Erythroblast (primary cell): ENCODE measurements at places on chromosomes 1 and 21.

GRCh38 chr21:35615325-35615724 is 445.0 kb downstream of the SETD4 start:
- no peak for DNase-seq

DNA sequence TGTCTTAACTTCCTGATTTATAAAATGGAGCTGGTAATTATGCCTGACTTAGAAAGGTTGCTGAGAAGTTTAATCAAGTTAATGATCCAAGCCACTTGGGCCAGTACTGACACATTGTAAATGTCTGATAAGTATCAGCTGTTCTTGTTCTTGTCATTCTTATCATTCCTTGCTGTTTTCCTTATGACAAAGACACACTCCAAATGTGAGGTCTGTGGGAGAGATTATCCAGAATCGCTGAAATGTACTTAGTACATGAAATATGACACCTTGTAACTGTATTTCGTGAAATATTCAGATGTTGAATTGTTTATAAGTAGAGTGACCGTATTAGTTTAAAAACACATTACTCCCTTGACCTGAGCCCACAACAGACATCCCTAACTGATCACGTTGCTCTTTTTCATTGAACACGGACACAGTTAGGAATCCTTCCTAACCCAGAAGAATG is 6.1 kb downstream of the AADACL4 start:
- no peak for DNase-seq

DNA sequence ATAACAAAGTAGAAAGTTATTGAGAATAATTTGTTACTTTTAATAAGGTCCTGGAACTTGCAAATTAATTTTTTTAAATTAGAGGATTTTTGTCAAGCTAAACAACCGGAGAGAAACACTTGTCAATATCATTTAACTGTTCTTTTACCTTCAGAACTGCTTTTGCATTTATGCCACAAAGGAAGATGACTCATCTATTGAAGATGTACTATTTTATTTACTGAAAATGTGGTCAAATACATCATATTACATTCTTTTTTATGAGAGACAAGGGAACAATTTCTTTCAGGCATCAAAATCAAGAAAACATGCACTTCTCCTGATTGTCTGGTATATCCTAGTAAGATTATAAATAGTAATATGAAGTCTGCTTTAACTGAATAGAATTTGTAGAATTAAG is 558.2 kb upstream of the PRMT6 start:
- no peak for DNase-seq

- DNase-seq, result no peak
Measured at GRCh38 chr1:85438353-85438752, 26.6 kb downstream of the DDAH1 start.

DNA sequence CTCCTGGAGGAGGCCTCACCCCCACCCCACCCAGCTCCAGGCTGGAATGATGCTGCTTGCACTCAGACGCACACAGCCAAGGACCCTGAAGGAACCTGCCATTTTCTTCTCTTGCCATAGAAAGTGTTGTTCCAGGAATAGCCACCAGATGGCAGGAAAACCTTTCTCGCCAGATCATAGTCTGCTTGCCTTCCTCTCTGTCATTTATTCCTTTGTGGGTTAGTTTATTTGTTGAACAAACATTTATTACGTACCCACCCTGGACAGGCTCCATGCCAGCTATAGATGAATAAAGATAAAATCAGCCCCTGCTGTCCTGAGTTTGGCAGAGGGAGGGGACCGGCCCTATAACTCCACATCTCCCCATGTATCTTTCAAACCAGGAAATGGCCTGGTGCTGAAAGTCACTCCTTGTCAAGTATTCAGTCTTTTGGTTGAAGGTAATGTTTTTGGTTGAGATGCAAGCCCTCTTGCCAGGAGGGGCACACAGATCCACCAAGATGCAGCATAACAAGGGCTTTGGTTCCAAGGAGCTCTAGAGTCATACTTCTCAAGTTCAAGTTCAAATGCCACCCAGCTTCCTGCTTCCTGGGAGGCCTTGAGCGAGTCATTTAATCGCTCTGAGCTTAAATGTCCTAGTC is 7.0 kb upstream of the KCNC4 start:
- peak; percentile 78 for DNase-seq

DNA sequence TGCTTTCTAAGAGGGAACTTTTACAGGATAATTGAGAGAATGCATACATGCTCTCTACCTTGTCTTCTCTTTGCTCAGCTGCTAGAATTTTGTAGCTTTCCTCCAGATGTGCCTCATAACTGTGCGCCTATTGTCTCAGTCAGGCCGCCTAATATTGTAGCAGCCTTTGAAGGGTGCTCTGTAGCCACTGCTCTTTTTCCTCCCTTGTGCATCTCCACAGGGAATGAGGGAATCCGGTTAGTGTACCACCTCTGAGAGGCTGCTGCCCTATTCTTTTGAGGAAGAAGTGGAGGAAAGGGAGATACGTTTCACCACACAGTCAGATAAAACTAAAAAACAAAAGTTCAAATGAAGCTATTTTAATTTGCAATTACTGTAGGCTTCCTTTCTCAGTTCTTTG is 22.8 kb downstream of the TTC3 start:
- DNase-seq, result no peak

GRCh38 chr1:154425172-154425571 is 20.0 kb downstream of the IL6R start:
- no peak for DNase-seq

- DNase-seq, result no peak
Measured at GRCh38 chr1:46506470-46507219, 17.0 kb downstream of the DMBX1 start.

- no peak for DNase-seq
Measured at GRCh38 chr1:43427941-43428340, 25.8 kb downstream of the HYI start.

DNA sequence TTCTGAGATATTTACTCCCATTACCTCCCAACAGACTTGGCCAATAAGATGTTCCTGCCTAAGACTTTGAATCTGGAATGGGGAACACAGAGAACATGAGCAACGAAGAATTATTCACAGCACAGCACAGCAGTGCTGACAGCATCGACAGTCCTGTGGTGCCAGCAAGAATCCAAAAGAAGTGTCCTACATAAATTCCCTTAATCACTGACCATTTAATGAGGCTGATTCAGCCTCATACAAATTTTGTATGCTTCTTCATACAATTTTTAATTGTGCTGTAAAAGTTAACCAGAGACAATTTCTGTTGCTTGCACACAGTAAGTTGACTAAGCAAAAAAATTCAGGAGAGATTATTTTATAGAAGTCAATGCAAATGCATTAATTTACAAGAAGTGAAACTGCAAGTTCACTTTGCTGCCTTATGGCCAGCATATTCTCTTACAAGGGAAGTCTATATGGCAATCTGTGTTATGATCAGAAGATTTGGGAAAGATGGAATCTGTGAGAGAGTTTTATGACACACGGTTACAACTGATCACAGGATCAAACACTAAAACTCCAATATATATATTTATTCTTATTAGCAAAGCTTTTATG is 855.9 kb downstream of the LTN1 start:
- no peak for DNase-seq

- no peak for DNase-seq
Measured at GRCh38 chr1:64624218-64624713, 120.6 kb upstream of the RAVER2 start.

DNA sequence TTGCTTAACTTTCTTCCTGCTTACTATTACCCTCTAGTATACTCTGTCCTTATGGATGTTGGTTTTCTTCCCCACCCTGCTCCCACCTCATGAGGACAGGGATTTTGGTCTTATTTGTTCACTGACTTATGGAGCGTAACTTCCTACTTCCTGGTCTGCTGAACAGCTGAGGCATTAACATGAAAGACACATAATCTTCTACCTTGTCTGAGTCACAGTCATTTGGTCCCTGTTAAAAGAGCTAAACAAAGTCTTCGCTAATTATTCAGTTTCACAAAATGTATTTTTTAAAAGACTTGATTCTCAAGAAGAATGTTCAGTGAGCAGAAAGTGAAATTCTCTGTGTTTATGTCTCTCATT is 18.5 kb downstream of the RNASEL start:
- DNase-seq, result no peak

GRCh38 chr1:156584813-156585212 is 5.3 kb downstream of the TTC24 start:
- no peak for DNase-seq

- DNase-seq, result no peak
Measured at GRCh38 chr1:9746651-9747050, 77.1 kb downstream of the CLSTN1 start.

- peak; percentile 63 for DNase-seq
Measured at GRCh38 chr1:147627435-147628110, 42.8 kb downstream of the ACP6 start.

DNA sequence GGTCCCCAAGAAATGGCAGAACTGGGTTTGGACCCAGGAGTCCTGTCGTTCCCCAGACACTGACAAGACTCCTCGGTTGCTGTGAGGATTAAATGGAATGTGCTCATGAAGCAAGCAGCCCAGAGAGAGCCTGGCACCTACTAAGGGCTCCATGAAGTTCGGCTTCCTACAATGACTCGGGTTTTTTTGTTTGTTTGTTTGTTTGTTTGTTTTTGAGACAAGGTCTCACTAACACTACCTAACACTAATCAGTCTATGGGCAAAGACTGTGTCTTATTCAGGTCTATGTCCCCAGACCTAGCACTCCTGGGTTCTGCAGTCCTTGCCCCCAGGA is 3.4 kb upstream of the LACTBL1 start:
- no peak for DNase-seq

DNA sequence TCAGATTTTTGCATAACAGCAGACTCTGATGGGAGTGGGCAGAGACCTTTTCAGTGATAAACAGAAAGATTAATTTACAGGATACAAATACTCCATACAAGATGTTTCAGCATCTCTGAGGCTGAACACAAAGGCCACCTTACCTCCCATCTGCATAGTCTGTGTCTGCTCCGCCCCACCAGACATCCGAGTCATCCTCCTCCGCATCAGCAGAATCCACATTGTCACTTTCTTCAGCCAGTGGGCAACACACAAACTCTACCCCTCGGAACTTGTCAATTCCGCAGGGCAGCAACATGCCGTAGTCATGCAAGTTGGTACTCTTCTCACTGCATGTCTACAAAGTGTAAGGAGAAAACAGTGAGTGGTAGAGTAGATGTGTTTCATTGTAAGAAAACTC is 119.7 kb downstream of the APP start:
- no peak for DNase-seq

DNA sequence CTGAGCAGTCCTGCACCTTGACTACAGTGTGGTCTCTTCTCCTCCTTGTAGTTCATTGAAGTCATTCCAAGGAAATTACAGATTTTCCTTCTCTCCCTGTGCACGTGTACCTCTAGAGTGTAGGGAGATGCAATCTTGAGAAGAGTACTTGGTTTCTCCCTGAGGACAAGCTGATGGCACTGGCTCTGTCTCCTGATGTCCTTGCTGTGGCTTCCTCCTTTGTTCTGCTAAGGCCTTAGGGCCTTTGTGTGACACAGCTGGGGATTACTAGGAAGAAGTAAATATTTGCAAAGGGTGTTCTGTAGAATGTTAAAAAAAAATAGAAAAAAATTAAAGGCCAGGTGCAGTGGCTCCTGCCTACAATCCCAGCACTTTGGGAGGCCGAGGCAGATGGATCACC is 66.2 kb upstream of the APOBEC4 start:
- DNase-seq, result no peak

- no peak for DNase-seq
Measured at GRCh38 chr1:204920511-204920910, 49.8 kb downstream of the NFASC start.

GRCh38 chr1:151995774-151996173 is 2.1 kb upstream of the S100A10 start:
- DNase-seq, result no peak

DNA sequence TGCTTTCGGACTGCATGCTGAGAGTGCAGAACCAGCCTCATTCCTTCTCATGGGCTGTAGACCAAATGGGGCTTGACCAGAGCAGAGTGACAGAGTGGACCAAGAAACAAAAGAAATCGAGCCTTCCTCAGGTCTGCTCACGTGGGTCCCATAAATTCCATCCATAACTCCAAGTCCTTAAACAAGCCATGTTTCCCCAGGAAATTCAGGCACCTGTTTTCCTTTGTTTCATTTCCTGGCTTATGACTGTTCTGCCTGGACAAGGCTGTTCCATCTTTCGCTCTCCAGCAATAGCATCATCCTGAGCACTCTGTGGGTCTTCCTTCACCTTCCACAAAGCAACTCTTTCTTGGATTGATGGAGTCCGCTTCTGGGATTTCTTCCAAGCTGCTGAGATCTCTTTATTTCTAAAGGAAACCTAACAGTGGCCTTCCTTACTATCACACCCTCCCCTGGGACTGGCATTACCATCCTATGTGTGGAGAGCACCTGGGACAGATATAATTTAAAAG is 63.9 kb downstream of the LAMC2 start:
- no peak for DNase-seq

GRCh38 chr1:223203694-223204093 is 60.6 kb upstream of the TLR5 start:
- DNase-seq, result no peak

- peak; percentile 62 for DNase-seq
Measured at GRCh38 chr1:47189844-47190508, at the start of gene PDZK1IP1. PDZK1IP1 (minus strand) TSS chr1:47190036; CDS start chr1:47189932, 104 bp downstream.
